ENCODE measurements at places on chromosomes 2 and 18.

DNA sequence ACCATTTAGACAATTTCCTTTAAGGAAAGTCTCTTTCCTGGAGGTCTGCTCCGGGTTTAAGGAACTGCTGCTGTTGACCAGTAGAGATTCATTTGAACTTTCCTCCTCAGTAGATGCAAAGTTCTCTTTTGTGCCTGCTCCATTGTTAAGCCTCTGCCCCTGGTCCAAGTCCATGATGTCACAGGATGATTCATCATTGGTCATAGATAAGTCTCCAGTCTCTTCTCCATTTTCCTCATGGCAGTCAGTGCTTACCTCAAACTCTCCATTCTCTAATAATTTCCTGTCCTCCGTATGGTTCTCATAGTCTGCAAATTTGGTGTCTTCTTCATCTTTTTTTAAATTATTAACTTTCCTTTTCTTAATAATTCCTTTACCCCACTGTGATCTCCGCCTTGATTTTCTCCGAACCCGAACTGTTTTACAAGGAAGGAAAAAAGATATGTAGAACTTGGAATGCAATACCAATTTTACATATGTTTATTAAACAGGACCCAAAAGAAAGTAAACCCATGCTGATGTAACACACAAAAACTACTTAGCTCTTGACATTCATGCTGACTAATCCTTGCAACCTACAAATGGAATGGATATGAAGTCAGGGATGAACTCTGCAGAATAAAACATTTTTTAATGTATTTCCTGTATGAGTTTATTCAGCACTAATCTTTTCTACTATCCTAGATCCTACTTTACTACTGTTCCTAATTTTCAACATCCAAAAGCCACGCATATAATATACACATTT is 169.1 kb downstream of the ATAD2B start:
- no peak for DNase-seq

GRCh38 chr2:169683054-169683424 is 11.2 kb downstream of the CFAP210 start:
- no peak for DNase-seq

GRCh38 chr2:73253400-73253799 is 19.3 kb downstream of the CCT7 start:
- DNase-seq, result no peak

GRCh38 chr2:26470601-26471260 is 7.2 kb downstream of the OTOF start:
- no peak for DNase-seq

DNA sequence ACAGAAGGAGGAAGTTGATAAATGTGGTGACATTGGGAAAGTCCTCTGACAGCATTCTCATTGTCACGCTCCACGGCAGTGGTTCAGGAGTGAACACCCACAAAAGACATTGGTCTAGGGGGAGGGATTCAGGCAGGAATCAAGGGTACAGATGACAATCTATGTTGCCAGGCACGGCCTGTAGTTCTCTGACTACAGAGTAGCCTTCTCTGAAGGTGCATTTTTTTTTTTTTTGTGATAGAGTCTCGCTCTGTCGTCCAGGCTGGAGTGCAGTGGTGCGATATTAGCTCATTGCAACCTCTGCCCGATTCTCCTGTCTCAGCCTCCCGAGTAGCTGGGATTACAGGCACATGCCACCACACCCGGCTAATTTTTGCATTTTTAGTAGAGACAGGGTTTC is 7.4 kb upstream of the MOB1A start:
- no peak for DNase-seq

DNA sequence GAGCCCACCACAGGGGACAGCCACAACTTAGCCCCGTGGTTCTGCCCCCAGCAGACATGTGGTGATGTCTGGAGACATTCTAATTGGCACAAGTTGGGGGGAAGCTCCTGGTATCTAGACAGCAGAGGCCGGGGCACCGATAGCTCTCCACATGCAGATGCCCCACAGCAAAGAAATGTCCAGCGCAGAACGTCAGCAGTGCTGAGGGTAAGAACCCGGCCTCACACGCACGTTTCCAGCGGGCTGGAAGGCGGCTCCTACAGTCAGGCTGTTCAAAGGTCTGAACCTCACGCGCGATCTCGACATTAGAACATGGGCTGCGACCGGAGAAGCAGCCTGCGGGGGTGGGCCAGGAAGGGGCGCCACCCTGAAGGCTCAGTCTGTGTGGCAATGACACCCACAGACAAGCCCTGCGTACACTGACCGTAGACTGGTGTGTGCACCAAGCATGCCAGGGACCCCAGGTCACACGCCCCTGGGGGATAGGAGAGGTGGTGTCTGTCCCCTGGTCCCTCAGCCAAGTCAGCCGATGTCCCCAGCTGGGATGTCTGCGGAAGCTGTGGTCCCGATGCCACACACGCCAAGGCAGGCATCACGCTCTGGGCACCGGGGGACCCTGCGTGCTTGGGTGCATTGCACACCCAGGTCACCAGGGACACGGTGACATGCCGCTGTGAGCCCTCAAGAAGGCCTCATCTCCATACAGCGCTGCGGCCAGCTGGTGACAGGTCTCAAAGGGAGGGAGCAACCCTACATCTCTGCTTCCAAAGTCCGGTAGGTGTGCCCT is 66.3 kb downstream of the PARD6G start:
- DNase-seq, result no peak

DNA sequence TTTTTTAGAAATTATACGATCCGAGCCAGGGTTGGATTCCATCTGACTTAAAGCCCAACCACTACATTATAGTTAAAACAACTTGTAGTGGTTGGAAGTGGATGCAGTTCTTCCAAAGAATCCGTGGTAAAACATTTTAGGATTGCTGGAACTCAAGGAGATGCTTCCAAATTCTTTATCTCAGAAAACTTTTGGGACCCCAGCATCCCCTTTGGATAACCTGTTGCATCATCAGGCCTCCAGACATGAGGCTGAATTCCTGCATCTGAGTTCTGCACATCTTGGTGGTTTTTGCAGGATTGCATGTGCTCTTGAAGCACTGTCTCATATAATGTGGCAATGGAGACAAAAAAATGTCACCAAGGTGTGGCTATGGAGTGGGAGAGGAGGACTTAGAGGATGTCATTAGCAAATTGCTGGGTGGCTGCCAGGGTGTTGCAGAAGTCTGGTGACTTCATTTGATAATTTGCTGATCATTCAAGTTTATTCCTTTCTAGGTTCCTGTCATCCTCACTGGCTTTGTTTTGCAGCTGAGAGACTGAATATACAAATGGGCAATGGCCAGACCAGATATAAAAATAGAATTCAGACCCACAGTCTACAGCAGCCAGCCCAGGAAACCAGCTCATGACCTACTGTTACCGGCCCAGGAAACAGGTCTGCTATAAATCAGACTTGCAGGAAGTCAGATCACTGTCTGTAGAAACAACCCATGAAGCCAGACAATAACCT is 207.7 kb downstream of the BCL2 start:
- no peak for DNase-seq

DNA sequence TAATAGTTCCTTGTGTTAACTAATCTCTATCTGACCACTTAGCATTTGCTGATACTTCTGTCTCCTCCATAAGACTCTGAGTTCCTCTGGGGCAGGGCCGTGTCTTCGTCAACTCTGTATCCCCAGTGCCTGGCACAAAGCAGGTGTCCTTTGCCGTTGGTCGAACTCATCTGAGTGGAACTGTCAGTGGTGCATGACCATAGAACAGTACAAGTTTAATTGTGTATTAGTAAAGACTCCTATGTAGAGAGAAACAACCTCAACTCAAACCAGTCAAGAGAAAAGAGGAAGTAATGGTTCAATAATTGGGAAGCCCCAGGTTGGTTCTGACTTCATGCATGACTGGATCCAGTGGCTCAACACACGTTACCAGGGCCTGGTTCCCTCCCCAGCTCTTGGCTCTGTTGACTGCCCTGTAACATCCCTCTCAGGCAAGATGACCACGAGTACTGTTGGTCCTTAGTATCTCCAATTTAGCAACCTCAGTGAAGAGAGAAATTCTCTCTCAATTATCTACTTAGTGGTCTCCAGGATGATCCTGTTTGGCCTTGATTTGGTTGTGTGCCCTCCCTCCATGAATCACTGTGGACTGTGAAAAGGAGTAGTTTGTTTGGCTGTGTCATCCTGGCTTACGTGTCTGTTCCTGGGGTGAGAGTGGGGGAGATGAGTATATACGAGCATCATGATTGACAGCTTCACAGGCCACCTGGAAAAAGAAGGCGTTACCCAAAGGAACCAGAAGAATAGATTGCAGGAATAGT is 58.5 kb upstream of the MSH6 start:
- DNase-seq, result no peak

DNA sequence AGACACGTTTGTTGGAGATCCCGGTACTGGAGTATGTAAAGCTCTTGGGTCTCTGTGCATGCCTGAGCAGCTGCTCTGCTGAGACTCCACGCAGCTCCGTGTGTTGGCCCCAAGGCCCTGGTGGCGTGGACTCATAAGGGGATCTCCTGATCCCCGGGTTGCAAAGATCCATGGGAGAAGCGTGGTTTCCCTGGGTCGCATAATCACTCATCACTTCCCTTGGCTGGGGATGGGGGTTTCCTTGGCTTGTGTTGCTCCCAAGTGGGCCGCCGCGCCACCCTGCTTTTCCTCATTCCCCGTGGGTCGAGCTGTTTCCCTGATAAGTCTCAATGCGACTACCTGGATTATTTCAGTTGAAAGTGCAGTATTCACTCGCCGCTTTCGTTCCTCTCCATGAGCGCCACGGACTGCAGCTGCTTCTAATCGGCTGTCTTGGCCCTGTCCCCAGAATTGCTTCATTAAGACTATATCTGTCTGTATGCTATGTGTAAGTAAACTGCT is 76.0 kb downstream of the EPC2 start:
- DNase-seq, result no peak

DNA sequence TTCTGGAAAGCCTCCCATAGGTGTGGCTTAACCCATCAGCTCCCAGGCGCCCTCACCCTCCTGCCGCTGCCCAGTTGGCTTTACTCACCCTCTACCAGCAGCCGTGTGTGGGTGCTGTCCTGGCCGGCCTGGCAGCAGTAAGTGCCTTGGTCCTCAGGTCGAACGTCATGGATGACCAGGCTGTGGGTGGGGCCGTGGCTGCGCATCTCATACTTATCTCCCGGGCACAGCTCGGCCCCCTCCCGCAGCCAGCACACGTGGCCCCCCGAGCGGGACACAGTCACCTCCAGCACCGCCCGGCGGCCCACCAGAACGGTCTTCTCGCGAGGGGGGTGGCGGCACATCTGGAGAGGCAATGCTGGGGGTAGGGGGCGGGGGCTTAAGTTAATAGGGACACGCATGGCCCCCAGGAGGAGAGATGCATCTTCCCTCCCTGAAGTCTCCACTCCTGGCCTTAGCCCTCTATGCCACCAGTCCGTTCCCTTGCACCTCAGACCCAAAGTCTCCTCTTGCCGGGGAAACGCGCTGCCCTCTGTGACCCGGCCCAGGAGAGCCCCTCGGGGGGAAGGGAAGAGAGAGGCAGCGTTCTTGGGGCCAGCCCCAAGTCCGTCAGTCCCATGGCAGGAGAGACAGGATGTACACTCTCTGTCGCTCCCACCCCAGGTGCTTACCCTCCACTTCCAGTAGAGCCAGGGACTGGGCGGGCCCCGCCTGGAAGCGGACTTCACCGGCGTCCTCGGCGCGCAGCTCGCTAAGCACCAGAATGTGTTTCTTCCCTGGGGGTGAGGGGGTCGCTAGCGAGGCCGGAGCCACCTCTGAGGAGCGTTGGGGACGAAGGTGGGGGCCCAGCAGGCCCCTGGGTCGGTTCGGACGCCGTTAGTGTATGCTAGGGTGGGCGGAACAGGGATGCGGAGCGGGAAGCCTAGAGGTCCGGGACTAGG is 7.9 kb downstream of the TMEM198 start:
- DNase-seq, result no peak

GRCh38 chr2:231590614-231591013 is 2.0 kb upstream of the TEX44 start:
- no peak for DNase-seq

GRCh38 chr2:52918551-52918950 is 849.1 kb upstream of the CHAC2 start:
- no peak for DNase-seq

- DNase-seq, result peak; percentile 42
These were observed 3.4 kb downstream of the WDFY1 start for GRCh38 chr2:223941579-223942277.

DNA sequence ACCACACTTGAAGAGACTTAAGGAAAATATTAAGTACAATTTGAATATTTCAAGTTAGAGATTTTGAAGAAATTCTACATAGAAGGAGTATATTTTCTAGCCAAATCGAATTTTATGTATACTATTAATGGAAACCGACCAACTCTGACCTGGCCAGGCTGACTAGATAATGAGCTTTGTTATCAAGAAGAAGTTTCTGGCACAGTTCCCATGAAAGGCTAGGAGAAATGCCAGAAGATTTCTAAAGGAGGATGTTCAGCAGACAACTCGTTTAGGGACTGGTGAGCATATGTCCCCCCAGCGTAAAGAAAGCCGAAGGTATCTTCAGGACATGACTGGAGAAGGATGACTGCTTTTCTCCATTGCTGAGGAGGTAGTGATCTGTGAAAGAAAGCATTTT is 127.3 kb downstream of the DIS3L2 start:
- DNase-seq, result no peak

GRCh38 chr18:76410660-76411417 is 84.2 kb downstream of the ZNF516 start:
- no peak for DNase-seq

GRCh38 chr2:641164-641871 is 35.9 kb downstream of the TMEM18 start:
- no peak for DNase-seq

DNA sequence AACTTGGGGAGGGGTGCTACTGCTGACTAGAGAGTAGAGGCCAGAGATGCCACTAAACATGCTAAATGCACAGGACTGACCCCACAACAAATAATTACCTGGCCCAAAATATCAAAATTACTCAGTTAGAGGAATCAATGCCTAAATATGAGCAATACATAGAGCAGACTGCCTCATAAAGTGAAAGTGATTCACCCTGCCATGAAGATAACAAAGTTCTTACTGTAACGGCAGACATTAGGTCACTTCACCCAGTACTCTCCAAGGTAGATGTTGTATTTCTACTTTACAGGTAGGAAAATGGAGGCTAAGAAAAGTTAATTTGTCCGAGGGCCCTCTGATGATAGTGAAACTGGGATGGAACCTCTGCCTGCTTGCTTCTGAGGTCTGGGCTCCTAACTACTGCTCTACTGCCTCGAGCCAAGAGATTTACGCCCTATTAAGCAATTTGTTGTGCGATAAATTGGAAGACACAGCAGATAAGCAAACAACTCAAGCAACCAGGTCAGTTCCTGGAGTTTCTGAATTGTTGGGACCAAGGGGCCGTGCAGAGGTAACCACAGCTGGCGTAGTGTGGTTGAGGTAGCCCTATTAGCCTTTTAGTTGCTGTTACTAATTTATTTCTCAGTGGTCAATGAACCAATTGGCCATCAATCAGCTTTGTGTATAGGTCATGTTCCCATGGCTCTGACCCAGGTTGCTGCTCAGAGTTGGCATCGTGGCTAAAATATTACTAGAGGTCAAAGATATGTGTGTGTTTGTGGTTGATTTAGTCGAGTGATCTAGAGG is 4.8 kb downstream of the DHRS9 start:
- no peak for DNase-seq

DNA sequence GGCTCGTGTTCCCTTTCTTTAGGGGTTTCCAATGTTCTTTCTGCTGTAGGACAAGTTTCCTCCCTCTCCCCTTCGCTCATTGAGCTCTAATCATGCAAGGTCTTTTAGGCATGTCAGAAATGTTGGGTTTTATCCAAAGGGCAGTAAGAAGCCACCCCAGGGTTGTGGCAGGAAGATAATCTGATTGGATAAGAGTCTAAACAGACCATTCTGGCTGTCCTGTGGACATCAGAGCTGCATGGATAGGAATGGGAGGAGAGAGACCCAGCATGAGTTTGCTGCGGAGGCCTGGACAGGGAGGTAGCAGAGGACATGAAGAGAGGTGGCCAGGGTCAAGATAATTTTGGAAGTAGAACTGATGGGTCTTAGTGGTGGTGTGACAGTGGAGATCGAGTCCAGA is 88.2 kb downstream of the ACKR3 start:
- no peak for DNase-seq
